ENCODE measurements at places on chromosomes 11 and 22.
A peak's percentile ranks its signal among the peaks of the same experiment; 100 is the strongest.

GRCh38 chr11:64306876-64307622 lies 1.7 kb downstream of the ESRRA start:
- no peak for DNase-seq

DNA sequence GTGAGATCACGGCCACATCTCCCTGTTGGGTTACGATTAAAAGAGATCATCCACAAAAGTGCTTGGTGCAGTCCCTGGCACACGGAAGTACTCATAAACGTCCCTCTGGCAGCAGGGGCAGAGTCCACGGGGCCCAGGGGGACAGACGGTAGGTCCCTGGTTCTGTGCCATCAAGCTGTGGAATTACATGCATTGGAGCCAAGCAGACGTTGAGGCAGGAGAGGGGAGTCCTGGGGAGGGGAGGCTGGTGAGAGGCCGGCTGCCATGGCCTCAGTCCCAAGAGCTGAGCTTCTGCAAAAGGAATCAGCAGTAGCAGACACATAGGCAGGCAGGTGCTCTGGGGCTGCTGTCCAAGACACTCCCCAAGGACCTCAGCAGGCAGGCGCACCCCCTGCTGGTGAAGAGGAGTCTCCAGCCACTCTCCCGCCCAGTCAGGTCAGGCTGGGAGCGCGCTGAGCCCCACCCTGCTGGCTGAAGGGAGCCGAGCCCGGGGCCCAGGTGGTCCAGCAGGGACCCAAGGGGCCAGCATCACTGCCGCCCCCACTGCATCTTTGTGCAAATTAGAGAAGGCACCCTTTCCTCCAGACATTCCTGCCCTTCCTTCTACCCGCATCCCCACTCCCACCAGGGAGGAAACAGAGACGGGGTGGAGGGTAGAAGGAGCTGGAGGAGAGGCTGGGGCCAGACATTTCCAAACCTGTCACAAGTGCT lies 7.6 kb upstream of the KCTD17 start:
- peak; percentile 44 for DNase-seq

DNA sequence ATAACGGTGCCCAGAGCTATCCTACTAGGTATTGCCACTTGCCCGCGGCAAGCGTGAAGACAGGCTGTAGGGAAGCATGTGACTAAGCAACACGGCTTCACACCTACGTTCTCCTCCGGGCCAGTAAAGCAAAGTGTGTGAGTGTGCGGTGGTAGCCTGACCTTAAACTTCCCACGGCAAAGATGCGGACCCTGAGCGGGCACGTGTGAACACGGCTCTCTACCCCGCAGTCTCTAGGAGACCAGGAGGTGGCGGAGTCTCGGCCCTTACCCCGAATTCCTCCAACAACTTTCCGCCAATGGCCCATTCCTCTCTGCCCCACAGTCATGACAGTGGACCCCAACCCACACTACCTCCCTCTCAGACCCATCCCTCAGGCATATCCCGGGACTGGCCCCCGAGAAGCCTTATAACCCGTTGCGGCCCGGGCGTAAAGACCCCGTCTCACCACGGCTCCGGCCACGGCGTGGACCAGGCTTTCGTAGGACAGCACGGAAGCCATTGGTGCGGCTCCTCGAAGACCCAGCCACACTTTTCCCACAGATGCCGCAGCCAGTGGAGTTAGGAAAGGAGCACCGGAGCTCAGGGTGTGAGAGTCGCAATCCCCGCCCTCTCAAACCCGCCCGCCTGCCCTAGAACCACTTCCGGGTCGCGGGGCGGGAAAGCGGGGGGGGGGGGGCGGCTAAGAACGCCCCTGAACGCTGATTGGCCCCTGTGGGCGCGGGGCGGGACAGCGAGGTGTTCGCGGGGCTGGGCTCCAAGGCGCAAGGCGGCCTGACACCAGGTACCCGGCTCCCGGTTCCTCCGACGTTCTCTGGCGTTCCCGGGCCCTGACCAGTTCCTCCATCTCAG lies at the start of gene SLC25A17:
Gene SLC25A17 (minus strand): TSS at position 600 of the 852 bp plus-strand sequence. CDS start 98 bp downstream, at position 502.
- DNase-seq, result peak; percentile 88

DNA sequence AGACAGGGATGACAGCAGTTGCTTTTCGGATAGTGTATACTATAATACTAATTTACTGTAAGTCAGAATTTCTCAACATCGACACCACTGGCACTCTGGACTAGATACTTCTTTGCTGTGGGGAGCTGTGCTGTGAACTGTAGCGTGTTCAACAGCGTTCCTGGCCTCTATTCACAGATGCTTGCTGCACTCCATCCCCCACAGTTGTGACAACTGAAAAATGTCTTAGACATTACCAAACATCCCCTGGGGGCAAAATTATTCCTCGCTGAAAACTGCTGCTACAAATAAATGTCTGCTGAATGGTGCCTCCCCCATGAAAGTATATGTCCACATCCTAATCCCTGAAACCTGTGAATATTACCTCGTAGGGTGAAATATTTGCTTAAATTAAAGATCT lies 7.5 kb upstream of the SLC15A3 start:
- no peak for DNase-seq

DNA sequence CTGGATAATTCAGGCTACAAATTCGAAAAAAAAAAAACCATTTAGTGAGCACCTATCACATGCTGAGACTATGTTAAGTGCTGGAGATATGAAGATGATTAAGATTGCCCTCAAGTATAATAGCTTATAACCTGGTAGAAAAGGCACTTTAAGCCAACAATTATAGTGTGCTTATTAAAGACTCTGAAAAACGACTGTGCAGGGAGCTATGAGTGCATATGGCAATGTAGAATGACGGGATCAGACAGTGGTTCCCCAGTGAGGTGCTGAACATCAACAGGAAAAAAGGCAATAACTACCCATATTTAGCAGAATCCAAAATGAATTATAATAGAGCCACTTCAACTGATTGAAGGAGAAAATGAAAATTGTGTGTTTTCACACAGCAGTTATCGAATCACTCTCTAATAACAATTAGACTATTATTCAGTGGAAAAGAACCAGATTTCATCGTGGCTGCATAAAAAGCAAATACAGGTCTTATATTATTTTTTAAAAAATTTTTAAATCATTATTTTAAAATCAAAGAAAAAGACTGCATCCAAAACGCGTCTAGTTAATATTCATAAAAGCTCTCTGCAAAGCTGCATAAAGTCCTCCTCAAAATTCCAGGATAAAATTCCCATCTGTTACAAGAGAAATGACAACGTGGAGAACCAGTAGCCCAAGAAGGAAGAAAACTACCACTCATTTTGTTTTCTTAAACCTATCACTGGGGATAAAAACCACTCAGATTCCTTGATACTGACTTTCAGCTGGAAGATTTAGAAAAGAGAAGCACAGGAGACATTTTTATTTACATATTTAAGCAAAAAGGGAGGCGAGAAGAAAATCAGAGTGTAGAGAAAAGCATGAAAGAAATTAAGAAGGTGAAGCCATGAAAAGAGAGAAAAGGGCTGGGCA lies 1.1 kb downstream of the MTMR2 start:
- DNase-seq, result no peak

DNA sequence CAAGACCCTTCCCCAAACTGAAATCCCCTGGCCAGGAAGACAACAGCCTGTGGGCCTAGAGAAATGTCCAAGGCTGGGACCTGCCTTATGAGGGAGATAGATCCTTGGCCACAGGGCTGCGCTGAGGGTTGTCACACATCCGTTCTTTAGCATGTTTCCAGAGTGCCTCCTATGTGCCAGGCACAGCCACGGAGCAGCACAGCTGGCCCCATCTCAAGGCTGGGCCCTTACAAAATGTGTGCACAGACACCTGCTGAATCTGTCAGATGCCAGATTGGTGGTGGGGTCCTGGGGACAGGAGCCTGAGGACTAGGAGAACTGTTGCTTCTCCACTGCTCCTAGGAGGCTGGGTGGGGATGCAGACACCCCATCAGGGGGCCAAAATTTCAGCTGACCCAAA lies 11.2 kb downstream of the GRIK4 start:
- DNase-seq, result no peak

DNA sequence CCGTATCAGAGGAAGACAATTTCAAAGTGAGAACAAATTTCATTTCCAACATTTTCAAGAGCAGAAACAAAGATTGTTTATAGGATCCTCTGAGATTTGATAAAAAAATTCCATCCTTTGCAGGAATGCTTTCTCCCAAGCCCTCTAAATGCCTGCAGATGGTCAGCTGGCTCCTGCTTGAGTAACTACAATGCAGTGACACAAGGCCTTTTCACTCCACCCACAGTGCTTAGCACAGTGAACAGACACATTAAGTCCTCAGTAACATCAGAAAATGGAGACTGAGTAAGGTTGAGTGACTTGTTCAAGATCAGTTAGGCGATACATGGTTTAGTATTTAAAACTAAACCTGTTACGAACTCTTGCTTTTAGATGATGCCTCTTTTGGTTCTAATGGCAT lies 527.1 kb upstream of the CCDC90B start:
- DNase-seq, result no peak

- no peak for DNase-seq
Observed at GRCh38 chr11:36037031-36037430, 93.2 kb downstream of the LDLRAD3 start.

GRCh38 chr22:49590381-49590780 lies 237.3 kb downstream of the BRD1 start:
- no peak for DNase-seq

GRCh38 chr11:59849129-59849528 lies 3.8 kb upstream of the CBLIF start:
- no peak for DNase-seq

DNA sequence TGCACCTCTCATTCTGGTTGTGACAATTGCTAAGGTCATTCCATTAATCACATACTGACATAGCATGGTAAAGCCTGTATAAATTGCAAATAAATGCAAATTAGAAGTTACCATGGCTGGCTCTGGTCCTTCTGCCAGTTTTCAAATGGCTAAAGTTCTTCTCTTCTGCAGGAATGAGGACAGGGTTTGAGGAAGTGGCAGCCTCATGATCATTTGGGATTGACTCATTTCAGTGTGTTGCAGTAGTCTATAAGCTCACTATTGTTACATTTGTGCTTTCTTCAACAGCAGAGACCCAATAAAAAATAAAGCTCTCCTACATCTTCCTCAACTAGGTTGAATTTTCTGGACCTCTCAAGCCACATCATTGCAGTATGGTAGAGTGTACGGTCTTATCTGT lies 60.3 kb downstream of the NECTIN1 start:
- DNase-seq, result no peak

- DNase-seq, result no peak
Observed at GRCh38 chr11:108009497-108010370, 1.0 kb downstream of the CUL5 start.

GRCh38 chr11:76787911-76788596 lies 4.9 kb downstream of the TSKU start:
- no peak for DNase-seq

DNA sequence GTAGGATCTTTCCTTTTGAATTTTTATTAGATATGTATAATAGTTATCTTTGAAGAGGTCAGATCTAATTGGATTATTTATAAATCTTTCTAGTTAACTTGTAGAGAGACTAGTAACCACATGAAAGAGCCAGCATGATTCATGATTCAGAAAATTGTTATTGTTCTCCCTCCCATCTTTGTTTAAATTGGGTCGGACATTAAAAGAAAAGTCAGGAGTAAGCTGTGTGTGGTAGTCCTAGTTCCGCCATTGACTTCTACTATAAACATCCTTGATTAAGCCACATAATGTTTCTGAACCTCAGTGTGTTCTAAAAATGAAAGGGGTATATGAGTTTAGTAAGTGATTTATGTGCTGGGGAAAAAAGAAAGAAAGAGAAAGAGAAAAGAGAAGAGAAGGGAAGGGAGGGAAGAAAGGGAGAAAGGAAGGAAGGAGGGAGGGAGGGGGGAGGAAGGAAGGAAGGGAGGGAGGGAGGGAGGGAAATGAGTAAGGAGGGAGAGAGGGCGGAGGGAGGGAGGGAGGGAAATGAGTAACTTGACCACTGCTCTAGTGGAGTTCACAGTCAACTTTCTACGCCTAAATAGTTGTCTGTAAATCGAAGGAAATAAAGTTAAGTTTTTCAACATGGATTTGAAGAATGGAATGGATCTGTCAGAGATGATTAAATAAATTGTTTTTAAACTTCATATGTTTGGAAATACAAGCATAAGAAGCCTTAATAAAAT lies 32.9 kb downstream of the SIK2 start:
- no peak for DNase-seq

DNA sequence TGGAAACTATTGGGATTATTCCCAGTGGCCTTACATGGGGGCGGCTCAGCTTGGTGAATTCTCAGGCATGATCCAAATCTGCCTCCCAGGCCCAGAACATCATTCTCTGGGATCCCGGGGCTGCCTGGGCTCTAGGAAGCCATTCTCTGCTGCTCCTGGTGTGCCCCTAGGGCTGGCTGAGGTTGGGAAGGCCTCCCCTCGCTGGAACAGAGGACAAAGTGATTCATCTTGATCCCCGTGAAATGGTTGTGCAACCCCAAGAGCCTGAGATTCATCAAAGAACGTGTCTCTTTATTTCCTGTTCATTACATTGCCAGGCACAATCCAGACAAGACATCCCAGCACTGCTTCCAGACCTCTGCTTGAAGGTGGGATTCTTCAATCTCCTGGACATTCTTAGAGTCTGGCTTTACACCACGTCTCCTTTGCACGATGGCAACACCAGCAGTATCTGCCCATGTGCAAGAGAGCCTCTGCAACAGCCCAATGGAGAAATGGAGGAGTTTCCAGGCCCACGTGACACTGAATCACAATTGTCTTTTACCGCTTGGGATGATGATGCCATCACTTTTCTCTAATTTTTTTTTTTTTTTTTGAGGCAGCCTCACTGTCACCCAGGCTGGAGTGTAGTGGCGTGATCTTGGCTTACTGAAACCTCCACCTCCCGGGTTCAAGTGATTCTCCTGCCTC lies 52.3 kb downstream of the TST start:
- no peak for DNase-seq

DNA sequence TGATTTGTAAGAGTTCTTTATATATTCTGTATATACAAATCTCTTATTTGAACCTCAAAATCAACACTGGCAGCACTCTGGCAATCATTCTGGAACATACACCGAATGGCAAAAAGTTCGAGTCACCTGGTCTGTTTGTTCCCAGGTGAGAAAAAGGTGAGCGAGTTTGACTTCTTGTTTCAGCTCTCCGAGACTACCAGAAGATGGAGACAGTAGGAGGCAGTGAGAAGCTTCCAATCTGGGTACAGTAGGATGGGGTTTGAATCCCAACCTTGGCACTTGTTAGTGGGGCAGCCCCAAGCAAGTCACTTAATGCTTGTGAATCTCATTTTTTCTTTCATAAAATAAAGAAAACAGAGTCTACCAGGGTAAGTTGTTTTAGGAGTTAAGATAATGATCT lies 76.4 kb downstream of the C2CD3 start:
- DNase-seq, result no peak
